Endodermal cell (in vitro differentiated cells): ENCODE measurements at places on chromosomes 12 and 14. TPM values are rescaled to one million over a fixed set of nuclear protein-coding genes. Genes with fewer than 3 reads are reported as not detected.

GRCh38 chr12:7127916-7128626, 618 bp downstream of the RBP5 start:
- no peaks in the 10 kb centered on the region for H3K36me3 ChIP-seq
- peak; percentile 67 for DNase-seq
- H3K27me3 ChIP-seq: no peaks in the 10 kb centered on the region
- H3K27ac ChIP-seq: no peak overlapping the region

GRCh38 chr14:61467296-61467695, 145.9 kb downstream of the PRKCH start:
- H3K4me1 ChIP-seq: peaks cover 13% of the 10 kb centered on the region
- no peaks in the 10 kb centered on the region for H3K36me3 ChIP-seq
- DNase-seq: no peak

ADAM21 gene
- total RNA-seq: 0.18 TPM in 1 of 3 replicates, not detected in the others

DNA sequence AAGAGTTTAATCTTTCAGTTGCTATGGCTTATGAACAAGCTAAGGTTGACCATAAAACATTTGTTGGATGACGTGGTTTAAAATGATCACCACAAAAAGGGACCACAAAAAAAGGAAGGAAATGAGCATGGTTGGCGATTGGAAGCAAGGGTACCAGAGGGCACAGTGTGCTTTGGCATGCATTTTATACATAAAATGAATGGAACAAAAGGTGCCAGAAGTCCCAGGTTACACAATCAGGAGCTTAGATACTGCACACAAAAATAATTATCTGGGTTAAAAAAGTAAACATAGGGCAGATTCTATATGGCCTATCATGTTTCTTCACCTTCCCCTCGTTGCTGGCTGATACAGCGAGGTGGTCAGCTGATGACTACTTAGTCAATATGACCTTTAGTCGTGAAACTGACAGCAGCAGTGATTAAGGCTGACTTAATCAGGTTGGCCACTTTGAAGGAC, 50.7 kb downstream of the ZC3H14 start:
- DNase-seq: no peak
- H3K27ac ChIP-seq: no peak overlapping the region
- H3K4me1 ChIP-seq: peaks cover 9% of the 10 kb centered on the region
- no peaks in the 10 kb centered on the region for H3K27me3 ChIP-seq

DNA sequence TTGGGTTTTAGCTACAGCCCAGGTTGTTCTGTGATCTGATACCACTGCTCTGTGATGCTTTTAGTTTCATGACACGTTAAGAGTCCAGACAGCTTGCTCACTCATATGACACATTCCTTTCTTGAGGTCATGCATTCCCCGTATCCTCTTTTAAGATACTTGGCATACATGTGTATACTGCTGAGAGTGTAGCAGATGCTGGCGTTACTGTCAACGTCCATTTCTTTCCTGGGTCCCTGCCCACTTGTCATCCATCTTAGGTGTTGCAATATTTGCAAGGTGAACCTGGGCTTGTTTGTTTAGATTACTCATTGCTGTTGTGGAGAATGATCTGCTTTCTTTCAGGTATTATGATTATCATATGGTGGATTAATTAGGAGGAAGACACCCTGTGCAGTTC, 9.1 kb upstream of the EMP1 start:
- H3K36me3 ChIP-seq: no peaks in the 10 kb centered on the region
- no peak overlapping the region for H3K4me3 ChIP-seq
- H3K27ac ChIP-seq: no peak overlapping the region
- H3K27me3 ChIP-seq: no peaks in the 10 kb centered on the region

MFAP5 gene
- total RNA-seq: not detected in 3 replicates

DNA sequence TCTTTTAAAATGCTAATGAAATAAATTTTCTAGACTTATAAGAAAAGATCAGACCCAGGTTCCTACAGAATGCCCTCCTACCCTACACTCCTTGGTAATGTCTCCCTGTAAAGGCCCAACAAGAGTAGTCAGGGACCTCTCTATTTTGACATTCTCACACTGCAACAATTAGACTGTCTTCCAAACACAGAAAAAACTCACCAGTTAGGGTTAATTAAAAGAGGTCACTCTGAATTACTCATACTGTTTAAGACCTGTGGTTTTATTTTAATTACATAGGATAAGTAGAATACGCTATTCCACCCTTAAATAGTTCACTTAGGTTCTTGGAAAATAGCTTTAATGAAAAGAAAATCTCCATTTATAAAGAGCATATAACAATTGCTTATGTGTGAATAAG, 142.4 kb downstream of the ITPR2 start:
- no peaks in the 10 kb centered on the region for H3K27me3 ChIP-seq
- no peaks in the 10 kb centered on the region for H3K4me1 ChIP-seq

DNA sequence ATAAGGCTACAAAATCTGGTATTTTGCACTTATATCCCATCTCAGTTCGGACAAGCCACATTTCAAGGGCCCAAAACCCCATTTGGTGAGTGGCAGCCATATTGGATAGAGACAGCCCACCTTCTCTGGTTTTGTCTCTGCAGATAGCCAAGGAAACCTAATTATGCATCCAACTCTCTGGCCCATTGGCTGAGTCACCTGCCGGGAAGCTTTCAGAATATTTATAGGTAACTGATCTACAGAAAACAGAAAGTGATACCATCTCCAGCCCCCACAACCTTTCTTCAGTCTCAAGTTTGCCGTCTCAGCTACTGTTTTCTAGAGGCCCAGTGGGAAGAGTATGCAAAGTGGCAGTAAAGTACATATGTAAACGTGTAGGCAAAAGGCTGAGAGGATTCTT, 33.7 kb upstream of the PPP1CC start:
- no peaks in the 10 kb centered on the region for H3K4me1 ChIP-seq
- H3K4me3 ChIP-seq: no peak overlapping the region
- peaks cover 17% of the 10 kb centered on the region for H3K27me3 ChIP-seq

PTMS gene
- total RNA-seq: 541 to 637 TPM (median 569 TPM) in 3 replicates

KRT79 gene
- not detected in 2 replicates for total RNA-seq

MYO1A gene
- total RNA-seq: 0.77 to 1.4 TPM (median 0.96 TPM) in 3 replicates

GRCh38 chr14:94458096-94458495, 5.5 kb upstream of the SERPINA11 start:
- H3K27ac ChIP-seq: no peak overlapping the region
- no peaks in the 10 kb centered on the region for H3K36me3 ChIP-seq
- no peaks in the 10 kb centered on the region for H3K27me3 ChIP-seq
- H3K4me3 ChIP-seq: no peak overlapping the region

DNA sequence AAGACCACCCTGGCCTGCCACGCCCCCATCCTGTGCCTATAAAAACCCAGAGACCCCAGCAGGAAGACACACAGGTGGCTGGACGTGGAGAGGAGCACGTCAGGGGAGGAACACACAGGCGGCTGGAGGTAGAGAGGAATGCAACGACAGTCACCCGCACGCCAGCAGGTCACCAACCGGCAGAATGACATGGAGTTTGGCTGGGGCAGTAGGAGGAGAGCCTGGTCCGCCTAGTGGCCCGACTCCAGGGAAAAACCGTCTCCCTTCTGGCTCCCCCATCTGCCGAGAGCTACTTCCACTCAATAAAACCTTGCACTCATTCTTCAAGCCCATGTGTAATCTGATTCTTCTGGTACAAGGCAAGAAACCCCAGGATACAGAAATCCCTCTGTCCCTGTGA, 62.7 kb upstream of the KCNH3 start:
- peak; percentile 63 for DNase-seq
- H3K27ac ChIP-seq: no peak overlapping the region
- no peaks in the 10 kb centered on the region for H3K27me3 ChIP-seq
- no peaks in the 10 kb centered on the region for H3K4me1 ChIP-seq

GOLT1B gene
- 66.6 and 67.2 TPM in 2 replicates for total RNA-seq
